ENCODE measurements at places on chromosomes 7 and 10.

- no peak for DNase-seq
Measured at GRCh38 chr10:86585037-86585929, 63.7 kb upstream of the WAPL start.

GRCh38 chr10:108911814-108912541 lies 1011.3 kb downstream of the XPNPEP1 start:
- DNase-seq: no peak

DNA sequence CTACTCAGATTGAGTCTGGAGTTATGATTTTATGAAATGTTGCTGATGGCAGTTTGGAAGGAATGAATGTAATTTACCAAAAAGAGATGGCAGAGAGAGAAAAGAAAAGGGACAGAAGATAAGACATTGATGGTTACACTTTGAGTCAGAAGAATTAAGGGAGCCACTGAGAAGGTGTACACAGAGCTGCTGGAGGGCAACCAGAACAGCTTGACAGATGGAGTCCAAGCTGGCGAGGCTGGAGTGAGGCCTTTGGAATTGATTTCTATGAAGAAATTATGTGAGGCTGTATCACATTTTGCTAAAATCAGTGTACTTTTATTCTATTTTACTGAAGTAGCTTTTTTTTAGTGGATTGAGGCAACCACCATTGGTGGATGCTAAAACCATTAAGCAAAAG lies 740.5 kb downstream of the REEP3 start:
- no peak for DNase-seq

- no peak for DNase-seq
Measured at GRCh38 chr7:30074422-30075030, 46.3 kb downstream of the PLEKHA8 start.

GRCh38 chr10:49441488-49442476 lies 45.9 kb upstream of the DRGX start:
- no peak for DNase-seq

- no peak for DNase-seq
Measured at GRCh38 chr7:101562531-101563197, 66.4 kb downstream of the MYL10 start.

DNA sequence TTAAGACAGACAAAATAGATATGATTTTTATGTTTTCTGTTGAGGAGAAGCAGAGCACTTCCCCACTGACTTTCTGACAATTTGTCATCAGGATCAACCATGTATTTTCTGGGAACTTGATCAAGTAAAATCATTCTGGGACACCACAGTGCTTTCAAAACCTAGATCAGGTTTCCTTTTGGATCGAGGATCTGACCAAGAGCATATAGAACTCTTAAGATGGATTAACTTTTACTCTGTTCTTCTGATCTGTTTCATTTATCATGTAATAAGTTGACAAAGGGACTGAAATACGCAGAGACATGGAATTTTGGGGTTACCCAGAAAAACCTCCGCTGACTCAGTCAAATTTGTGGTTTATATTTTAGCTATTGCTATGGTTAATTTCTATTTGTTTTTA lies 136.0 kb upstream of the WNT16 start:
- no peak for DNase-seq

DNA sequence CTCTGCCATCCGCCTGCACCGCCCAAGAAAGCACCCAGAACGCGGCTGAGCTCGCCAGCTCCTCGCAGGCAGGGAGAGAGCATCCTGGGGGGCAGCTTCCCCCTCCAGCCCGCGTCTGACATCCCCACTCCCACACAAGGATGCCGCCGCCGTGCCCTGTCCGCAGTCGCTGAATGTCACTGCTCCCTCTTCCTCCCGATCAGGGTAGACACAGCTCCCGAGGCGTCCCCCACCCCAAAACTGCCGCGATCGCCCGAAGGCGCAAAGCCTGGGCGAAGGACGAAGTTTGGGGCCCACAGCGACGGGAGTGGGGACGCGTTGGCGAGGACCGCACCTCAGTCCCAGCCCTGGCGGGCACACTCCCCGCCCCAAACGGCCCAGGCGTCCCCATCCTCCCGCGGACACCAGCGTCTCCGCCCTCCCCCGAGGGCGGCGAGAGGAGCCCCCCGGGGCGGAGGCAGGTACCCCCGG lies 1.5 kb upstream of the KAT6B start:
- no peak for DNase-seq

GRCh38 chr10:36194276-36194675 lies 552.2 kb upstream of the FZD8 start:
- DNase-seq: no peak

- peak; percentile 80 for DNase-seq
Measured at GRCh38 chr10:26697163-26697921, at the start of gene PDSS1. TSS of gene PDSS1 (plus strand) at chr10:26697701. CDS start at chr10:26697712, 11 bp downstream.

DNA sequence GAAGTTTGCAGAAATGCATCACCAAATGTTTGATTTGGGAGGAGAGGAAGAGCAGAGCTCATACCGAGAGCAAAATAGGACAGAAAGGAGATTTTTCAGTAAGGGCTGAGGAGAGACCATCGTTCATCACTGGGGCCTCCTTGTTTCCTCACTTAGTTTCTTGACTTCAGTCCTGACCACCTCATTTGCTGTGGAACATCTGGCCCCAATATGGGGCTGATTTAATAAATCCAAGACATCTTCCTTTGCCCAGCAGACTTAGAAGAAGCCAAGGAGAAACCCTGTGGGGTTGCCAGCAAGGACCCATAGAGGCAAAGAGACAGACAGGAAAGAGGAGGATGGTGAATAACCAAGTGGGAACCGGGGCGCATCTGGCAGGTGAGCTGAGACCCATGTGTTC lies 60.4 kb downstream of the CHST3 start:
- DNase-seq: no peak

GRCh38 chr10:97013983-97014382 lies 171.8 kb downstream of the SLIT1 start:
- DNase-seq: no peak

DNA sequence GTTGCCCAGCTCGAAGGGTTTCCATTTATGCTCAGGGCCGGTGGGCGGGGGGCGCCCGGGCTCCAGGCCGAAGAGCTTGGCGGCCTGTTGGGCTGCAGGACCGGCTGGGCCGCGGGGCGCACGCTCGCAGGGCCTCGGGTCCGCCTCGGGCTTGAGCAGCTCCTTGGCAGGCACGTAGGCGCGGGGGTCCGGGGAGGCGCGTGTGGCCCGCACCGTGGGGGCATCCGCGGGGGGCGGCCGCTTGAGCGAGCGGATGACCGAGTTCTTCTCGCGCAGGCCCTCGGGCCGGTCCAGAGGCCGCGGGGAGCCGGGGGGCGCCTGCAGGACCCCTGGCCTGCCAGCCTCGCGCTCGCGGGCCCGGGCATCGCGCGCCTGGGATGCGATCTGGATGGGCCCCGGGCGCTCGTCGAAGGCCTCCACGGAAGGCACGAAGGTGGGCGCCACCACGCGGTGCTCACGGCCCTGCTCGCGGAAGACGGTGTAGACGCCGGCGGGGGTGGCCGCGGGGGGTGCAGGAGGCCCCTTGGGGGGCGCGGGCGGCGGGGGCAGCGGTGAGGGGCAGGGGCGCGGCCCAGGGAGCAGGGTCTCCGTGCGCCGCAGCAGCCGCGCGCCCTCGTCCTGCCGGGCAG lies 35.2 kb downstream of the TNRC18 start:
- DNase-seq: no peak

DNA sequence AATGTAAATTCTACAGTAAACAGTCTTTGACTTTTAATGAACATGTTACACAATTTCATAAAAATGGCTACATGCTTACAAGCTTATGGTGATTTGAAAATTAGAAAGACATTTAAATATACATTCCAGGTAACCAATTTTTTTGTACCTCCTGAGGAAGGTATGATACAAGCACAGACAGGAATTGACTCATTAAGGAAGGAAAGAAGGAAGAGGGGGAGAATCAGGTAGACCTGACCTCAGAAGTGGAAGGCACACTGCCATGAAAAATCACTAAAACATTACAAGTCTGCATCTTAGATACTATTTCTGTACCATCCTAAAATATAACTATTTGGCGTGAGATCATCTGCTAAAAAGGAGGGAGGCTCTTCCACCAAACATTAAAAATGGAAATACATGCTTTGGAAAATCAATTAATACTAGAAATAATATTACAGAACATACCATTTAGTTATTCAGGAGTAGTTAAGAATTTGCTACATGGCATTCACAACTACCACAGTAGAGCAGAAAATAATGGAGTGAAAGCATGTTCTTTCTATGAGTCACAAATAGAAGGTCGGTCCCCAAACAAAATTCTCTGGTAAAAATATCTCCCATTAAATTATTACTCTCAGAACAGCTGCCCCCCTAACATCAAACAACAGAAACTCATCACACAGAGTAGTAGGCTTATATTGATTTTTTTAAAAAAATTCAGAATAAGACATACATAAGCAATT lies 15.2 kb downstream of the RAB11FIP2 start:
- no peak for DNase-seq

DNA sequence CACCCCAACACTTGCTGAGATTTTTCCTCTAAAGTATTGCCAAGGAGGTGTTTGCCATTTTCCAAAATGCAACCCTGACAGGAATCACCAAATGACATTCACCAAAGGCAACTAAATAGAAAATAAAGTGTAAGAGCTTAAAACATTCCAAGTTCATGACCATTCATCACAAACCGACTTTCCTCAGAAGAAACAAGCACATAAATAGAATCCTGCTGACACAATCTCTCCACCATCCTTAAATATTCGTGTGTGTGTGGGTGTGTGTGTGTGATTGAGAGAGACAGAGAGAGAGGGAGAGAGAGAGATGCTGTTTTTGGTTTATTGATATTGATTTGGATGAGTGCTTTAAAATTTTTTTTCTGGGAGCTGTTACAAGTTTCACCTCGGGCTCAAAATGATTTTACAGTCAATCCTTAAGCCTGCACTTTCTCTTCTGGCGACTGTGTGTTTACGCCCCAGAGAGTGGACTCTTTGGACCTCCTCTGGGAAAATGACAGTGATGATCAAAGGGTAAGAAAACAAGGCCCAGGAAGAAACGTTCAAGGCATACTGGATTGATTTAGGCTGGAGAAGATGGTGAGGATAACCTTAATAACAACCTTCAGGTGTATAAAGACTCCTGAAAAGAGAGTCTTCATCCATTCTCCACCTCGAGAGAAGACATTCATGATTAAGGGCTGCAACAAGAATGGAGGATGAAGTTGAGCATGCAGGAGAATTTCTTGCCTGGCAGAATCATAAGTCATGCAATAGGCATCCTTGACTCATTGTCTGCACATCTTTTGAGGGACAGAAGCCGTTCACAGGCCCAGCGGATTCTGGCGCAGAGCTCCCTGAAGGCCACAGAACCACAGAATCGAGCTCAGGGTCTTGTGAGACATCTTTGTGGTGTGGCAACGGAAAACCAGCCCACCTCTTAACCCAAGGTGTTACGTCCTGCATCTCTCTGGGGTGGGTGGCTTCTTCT lies 104.4 kb upstream of the FGFR2 start:
- no peak for DNase-seq

DNA sequence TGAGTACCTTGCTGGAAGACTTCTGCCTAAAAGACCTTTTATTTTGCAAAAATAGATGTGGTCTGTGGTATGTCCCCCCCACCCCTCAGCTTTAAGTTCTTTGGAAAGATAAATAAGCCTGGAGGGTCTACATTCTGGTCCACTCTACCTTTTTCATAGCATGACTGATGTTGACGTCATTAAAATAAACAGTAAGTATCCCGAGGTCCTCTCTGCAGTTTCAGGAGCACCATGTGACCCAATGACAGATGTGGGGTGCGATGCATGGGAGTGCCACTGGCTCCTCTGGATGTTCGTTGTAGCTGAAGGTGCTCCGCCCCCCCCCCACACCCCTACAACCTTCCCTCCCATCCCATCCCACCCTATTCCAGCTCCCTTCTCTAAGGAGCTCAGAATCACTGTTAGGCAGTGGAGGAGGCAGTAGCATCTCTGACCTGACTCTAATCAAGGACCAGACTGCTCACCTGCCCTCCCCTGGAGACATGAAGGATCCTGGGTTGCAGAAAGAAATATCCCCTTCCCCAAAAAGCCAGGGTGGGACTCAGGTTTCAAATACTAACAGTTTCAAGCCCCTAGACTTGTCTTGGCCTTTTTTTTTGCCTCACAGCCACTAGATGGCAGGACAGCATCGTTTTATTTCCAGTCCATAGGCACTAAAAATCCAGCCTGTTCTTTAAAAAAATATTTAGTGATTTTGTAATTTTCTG lies 25.1 kb downstream of the CASP7 start:
- DNase-seq: no peak

DNA sequence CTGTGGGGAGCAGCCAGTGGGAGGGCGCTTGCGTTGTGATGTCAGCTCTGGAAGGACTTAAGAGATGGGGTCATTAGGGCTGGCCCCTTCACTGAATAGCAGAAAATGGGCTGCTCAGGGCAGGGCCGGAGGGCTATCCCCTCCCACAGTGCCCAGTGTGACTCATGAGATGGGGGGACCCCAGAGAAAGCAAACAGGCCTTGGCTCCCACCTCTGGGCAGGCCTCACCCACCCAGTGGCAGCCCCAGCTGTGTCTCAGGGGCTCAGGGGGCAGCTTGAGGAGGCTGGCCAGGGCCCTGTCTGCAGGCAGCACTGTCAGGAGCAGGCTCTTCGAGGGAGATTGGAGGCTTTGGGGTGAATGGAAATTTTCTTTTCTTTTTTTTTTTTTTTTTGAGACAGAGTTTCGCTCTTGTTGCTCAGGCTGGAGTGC lies 168.3 kb downstream of the SLIT1 start:
- no peak for DNase-seq

DNA sequence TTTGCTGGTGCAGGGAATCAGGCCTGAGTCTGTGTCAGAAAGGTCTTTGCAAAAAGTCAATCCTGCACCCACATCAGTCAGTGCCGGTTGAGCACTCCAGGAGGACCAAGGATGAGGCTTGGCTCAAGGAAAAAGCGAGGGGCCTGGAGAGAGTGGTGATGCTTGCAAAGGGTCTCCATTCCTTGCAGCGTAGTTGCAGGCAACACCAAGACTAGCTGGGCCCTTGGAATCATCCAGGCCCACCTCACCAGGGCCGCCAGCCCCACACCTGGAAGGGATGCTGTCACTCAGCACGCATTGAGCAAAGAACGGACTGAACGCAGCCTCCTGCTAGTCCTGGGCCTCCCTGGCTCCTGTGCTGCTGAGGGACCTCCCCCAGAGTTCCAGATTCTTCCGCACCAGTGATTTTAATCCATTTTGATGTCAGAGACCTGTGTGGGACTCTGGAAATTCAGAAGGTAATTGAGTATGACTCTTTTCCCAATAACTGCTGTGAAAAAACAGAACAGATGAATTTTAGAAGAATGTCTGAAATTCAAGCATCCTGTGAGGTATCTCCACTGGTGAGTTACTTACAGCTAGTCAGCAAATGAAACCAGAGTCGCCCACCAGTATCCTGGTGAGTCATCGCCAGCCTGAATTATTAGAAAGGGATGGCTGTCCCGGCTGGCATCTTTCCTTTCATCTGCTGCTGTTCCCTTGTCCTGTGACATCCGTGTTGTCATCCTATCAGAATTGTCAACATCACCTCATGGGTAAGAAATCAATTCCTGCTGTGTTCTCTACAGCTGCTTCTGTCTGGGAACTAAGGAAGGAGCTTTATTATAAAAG lies 150.8 kb upstream of the NPS start:
- DNase-seq: no peak
